Stimulated activated CD4-positive, alpha-beta T cell treated with anti-CD3 and anti-CD28 coated beads, Interleukin-2, amount 100 ng/mL, for 48 hours (primary cell): ENCODE measurements at places on chromosomes 1 and 21.

DNA sequence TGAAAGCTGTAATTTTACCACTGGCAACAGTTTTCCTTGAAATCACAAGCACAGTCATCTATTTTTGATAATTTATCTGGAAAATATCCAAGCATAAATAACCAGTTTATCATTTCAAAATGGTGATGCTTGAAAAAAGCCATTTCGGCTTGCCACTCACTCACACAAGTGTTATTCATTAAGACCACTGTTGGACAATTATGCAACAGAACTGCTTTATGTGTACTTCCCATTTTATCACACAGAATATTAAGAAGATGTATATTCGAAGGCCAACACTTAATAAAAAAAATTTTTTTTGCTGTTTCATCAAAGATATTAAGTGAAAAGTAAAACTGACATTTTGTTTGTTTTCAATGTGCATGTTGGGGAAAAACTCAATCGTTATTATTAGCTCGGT is 62.3 kb downstream of the EIF4G3 start:
- no peak for DNase-seq

DNA sequence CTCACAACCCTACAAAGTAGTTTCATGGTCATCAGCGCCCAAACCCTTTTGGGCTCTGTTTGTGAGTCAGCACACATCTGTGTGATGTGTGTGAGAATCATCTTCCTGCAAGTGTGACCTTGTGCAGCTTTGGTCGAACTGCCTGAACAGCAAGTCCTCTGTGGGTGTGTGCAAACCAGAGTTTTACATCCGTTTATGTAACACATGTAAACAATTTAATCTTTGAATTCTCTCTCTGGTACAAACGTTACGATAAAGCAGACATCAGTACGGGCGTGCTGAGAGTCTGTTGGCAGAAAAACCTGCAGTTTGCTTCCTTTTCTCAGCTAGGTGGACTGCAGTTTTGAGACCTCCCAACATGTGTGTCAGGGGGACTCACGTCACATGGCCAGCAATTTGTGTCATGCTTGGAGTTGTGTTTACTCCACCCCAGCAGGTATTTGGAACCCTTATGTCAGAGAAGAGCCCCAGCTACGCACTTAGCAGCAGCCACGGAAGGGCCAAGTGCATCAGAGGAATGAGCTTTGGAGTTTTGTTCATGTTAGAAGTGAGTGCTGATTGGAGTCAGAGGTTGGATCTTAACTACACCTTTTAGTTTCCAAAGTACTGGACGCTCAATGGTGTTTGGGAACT is 230.8 kb downstream of the PAPPA2 start:
- DNase-seq, result no peak

DNA sequence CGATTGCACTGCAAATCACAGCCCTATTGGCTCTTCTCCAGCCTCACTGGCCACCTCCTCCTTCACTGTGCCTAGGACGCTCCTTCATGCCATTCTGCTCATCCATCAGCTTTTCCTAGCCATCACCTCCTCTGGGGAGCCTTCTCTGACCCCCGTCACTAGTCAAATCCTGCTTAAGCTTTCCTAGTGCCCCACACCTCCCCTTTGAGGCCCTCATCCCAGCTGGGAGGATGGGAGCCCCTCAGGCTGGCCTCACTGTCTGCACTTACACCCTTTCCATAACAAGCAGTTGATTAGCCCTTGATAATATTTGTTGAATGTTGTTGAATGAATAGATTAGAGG is 50.7 kb downstream of the KLHDC7A start:
- no peak for DNase-seq

DNA sequence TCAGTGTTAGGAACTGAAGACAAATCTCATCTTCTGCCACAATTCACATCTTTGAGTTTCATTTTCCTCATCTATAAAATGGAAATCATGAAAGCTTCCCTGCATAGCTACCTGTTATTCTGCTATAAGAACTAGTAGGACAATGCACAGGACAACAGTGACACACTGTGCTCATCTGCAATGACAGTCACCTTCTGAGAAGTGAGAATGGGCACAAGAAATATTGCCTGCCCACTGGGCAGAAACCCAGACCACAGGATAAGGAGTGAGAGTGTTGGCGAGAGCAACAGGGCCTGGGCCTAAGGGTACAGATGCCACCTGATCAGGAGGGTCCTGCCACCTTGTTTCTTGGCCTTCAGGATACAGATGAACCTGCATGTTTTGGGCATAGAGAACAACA is 23.3 kb upstream of the ARTN start:
- DNase-seq, result no peak

DNA sequence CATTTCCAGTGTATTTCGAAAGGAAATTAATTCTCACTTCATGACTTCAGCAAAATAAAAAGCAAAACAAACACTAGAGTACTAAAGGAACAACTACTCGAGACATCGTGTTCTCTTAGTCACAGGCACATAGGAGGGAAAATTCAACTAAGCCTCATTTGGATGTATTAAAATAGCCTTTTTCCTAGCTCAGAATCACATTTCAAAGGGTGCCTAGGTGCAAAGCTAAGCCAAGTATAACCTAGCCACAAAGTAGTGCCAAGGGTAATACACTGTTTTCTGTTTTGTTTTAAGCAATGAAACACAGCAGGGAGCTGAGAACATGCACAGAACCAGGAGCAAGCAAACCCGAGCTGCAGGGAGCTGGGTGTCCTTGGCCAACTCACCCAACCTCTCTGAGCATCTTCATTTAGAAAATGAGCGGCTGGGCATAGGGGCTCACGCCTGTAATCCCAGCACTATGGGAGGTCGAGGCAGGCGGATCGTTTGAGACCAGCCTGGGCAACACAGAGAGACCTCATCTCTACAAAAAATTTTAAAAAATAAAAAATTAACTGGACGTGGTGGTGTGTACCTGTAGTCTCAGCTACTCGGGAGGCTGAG is 26.6 kb upstream of the ACBD6 start:
- DNase-seq, result no peak

GRCh38 chr1:179205284-179205683 is 24.2 kb downstream of the ABL2 start:
- DNase-seq, result no peak

DNA sequence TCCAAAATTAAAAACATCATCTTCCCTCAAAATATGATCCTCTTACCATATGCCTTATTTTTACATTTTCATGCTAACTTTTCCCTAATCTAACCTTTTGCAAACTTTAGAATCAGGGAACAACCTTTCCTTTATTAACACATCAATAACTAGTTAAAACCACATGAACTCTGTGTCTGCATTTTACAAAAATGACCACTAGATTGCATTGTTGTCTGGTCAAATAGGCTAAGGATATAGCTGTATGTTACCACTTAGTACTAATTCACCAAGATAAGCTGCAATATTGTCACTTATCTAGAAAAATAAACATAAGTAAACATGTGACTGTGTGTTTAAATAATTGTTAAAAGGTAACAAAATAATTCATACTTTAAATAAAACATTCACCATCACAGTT is 82.3 kb downstream of the DENND1B start:
- no peak for DNase-seq
